ENCODE measurements at places on chromosomes 16 and 17.

DNA sequence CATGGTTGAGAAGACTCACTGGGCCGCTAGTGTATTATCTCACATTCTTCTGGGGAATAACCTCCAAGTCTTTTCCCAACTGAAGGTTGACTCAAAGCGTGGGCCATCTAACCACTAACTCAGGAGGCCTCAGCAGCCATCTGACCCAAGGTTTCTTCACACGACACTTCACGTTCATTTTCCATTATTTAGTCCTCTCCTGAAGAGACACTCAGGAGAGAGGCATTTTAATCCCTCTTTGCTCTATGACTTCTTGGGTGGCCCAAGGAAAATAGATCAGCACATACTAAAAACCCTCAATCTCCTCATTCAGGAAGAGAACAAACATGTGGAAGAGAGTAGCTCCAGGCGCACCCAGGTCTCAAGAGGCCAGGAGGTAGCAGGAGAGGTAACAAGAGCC is 252.8 kb upstream of the FOXF1 start:
- no peak for DNase-seq

GRCh38 chr17:77774182-77774581 is 184.3 kb upstream of the TNRC6C start:
- DNase-seq: no peak

DNA sequence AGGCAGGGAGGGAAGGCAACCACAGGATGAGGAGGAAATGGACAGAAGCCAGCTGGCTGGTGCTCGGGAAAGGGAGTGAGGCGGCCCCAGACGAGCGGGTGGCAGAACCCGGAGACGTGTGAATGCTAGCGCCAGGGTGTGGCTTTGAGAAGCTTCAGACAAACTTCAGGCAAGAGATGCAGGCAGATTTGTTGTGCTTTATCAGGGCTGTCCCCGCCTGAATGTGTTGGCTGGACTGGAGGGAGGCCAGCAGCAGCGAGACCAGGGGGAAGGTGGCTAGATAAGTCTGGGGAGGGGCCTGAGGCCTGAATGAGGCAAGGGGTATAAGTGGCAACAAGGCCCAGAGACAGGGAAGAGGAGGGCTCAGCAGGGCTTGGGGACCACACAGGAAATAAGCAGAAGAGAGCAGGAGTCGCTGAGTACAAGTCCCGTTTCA is 22.0 kb downstream of the CAMKK1 start:
- no peak for DNase-seq

DNA sequence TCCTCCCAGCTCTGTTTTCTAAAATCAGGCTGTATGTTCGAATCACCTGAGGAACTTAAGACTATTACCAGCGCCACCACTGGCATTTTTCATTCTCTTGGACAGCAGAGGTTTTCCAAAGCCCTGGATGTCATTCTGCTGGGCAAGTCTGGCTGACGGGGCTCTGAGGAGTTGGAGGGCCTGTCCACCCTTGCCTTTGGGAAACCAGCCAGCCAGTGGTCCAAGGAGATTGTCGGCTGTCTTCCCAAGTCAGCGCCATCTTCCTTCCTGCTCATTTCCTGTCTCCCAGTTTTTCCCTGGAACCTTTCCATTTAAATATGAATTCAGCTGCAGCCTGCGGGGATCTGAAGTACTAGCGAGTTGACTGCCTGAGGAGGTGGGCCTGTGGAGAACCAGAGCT is 258.3 kb downstream of the PRKCA start:
- DNase-seq: no peak

DNA sequence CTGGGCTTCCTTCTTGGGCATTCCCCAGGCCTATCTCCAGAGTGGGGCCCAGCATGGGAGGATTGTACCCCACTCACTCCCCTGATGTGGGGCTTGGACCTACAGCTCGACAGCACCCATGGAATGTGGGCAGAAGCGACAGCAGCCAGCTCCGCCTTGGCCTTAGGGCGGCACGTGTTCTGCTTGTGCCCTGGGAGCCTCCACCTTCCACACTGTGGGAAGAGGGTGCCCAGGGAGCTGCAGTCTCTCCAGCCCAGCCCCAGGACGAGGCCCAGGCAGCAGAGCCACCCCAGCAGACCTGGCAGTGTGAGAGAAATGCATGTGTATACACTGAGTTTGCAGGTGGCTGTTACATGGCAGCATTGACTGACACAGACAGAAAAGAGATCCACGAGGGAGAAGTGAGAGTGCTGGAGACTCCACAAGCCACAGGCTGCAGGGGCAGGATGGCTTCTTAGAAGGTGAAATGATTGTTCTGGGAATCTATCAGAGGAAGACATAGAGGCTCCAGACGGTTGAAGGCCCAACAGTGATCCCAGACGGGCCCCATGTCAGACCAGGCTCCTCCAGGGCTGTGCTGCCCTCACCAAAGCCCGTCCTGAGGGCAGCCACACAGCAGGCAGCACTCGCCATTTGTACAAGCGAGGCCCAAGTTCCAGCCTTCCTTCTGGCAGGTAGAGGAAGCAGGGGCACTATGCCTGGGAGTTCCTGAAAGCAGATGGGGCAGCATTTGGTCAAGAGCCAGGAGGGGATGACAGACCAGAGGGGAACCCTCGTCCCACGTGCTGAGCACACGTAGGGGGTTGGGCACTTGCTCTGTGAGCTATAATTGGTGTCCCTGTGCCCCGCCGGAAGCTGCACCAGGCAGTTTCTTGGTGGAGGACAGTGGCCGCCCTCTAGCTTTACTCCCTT is 2.8 kb upstream of the DNASE1 start:
- DNase-seq: no peak

DNA sequence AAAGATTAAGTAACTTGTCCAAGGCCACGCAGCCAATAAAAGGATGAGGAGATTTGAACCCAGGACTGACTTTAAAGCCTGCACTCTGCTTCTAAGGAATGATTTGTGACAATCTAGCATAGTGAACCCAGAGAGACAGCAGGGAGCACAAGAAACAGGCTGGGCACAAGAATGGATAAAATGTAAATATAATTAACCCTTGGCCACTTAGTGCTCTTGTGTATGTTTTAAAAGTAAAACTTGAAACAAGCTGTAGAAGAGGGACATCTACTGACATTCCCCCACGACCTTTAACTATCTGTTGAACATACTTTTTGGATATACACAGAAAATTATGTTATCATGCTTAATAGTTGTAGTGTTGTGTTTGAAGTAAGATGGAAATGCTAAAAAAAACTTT is 141.9 kb upstream of the PMFBP1 start:
- DNase-seq: no peak

GRCh38 chr17:56480501-56480900 is 113.0 kb upstream of the NOG start:
- no peak for DNase-seq

GRCh38 chr17:77862890-77863813 is 95.4 kb upstream of the TNRC6C start:
- no peak for DNase-seq

DNA sequence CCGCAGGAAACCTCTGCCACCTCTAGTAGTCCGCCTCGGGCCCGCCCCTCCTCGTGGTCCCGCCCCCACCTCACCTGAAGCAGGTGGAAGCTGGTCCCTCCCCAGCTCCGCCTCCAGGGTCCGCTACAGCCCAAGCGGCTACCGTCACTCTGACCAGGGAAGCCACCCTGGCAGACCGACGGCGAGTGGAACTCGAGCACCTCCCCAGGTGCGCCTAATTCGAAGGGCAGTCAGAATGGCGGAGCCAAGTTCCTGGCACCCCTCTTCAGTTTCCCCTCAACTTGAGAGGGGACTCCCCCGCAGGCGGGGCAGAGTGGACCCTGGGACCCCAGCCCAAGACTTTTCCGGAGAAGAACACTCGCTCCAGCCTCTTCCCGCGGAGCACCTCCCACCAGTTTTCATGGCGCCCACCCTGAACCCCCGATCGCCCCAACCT is 507 bp downstream of the FHOD1 start:
- DNase-seq: peak; percentile 36

GRCh38 chr17:15947271-15947670 is 2.3 kb downstream of the ADORA2B start:
- DNase-seq: no peak

DNA sequence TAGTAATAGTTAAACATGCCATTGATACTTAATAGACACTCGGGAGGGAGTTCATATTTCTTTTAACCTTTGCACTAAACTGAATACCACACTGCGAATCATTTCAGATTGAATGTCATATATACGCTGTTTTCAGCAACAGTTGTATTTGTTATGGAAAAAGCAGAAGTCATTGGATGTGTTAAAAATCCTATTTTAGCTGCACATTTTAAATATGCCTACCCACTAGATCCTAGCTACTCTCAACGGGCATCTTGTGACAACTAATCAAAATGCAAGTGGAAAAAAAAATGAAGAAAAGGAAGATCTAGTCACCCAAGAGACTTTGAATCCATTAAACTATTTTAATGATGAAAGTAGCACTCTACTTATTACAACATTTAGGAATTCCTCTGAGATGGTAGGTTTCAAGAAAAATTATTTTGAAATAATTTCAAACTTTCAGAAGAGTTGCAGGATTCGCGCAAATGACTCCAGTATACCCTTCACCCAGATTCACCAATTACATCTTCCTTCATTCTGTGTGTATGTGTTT is 51.4 kb upstream of the MNT start:
- DNase-seq: no peak

- no peak for DNase-seq
Measured at GRCh38 chr17:3590768-3591167, 18.4 kb downstream of the TRPV1 start.

- DNase-seq: no peak
Measured at GRCh38 chr16:88003316-88003715, 52.1 kb downstream of the BANP start.

GRCh38 chr17:12789481-12790248 is at the start of gene ARHGAP44:
ARHGAP44 (plus strand) TSS chr17:12789498; CDS start chr17:12789839, 341 bp downstream.
- peak; percentile 40 for DNase-seq

- no peak for DNase-seq
Measured at GRCh38 chr17:2965621-2966595, 97.5 kb downstream of the OR1D5 start.

DNA sequence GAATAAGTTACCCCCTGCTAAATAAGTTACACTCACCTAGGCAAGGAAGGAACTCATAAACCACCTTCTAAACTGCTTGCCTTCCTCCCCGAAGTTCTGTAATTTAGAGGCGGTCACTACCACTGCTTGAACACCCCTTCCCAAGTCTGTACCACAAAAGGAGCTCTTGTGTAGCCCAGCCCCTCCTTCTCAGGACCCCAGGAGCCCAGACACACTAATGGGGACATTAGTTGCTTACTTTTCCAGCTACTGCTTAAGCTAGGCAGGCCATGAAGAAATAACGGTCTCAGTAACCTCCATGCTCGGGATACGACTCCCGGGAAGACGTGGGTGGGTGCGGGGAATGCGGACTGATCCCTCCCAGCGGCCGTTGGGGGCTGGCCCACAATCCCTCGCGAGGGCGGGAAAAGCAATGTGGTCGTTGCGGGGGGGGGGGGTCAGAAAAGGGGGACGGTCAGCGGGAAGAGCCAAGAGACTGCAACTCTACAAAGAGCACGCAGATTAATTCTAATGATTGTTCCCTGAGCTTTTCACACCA is at the start of gene TEX14:
Gene TEX14 (minus strand): TSS at position 345 of the 538 bp plus-strand sequence. CDS start 40,044 bp downstream, outside the sequence.
- no peak for DNase-seq

GRCh38 chr17:48592577-48592976 is 1.0 kb downstream of the HOXB5 start:
- DNase-seq: no peak

DNA sequence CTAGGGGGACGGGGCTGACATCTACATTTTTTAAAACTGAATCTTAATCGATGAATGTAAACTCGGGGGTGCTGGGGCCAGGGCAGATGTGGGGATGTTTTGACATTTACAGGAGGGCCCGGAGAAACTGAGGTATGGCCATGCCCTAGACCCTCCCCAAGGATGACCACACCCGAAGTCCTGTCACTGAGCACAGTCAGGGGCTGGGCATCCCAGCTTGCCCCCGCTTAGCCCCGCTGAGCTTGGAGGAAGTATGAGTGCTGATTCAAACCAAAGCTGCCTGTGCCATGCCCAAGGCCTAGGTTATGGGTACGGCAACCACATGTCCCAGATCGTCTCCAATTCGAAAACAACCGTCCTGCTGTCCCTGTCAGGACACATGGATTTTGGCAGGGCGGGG is 21.4 kb downstream of the ADAM11 start:
- no peak for DNase-seq

- no peak for DNase-seq
Measured at GRCh38 chr17:50845240-50846147, 10.1 kb downstream of the WFIKKN2 start.

DNA sequence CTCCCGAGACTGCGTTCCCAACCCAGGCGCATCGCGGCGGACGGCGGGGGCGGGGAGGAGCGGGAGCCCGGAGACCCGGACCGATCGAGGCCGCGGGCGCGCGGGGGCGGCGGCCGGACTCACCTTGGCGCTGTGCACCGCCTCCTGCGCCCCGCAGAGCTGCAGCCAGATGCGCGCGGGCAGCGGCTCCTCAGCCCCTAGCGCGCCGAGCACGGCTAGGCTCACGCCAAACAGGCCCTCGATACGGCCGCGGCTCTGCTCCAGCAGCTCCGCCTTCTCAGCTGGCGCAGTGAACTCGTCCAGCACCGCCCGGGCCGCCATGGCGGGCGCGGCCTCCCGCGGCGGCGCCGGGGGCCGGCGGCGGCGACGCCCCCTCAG is 339 bp downstream of the N4BP1 start:
- DNase-seq: no peak

GRCh38 chr17:37417852-37418251 is 11.2 kb downstream of the TADA2A start:
- no peak for DNase-seq

DNA sequence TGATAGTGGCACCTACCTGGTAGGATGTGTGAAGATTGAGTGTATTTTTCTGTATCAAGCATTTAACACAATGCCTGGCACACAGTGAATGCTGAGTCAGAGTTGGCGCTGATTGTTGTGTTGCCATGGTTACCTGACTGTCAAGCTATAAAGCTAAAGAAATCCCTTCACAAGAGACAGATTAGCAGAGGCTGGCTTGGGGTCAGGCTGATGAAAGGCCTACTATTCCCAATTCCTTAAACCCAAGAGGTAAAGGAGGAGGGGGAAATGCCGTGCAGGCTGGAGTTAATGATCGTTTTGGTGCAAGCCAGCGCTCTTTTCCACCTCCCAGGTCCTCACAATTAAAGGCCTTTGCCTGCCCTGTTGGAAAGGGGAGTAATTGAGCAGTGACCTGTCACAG is 5.9 kb downstream of the CLEC19A start:
- DNase-seq: no peak

- DNase-seq: no peak
Measured at GRCh38 chr17:27647765-27648164, 16.8 kb downstream of the LGALS9 start.

DNA sequence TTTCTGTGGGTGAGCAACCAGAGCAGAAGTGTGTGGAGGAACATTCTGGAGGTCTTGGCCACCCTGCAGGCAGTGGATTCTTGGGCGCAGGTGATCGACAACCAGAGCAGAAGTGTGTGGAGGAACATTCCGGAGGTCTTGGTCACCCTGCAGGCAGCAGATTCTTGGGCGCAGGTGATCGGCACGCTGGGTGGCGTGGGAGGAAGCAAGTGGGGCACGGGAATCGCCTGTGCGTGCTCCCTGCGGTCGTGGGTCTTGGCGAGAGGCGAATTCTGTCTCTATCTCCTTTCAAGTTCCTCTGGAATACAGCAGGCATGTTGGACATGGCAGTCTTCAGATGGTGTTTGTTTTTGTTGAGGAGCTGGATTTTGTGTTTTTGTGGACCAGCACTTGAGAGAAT is 30.7 kb upstream of the ZNF750 start:
- DNase-seq: no peak

- DNase-seq: no peak
Measured at GRCh38 chr17:63685041-63685440, 14.9 kb downstream of the LIMD2 start.

- DNase-seq: no peak
Measured at GRCh38 chr16:75029854-75030253, 31.0 kb downstream of the ZNRF1 start.
